Glutamatergic neuron (in vitro differentiated cells): ENCODE measurements at places on chromosomes 7 and 10. TPM values are rescaled to one million over a fixed set of nuclear protein-coding genes. Genes with fewer than 3 reads are reported as not detected.

The TRA2A gene
- 108 TPM for total RNA-seq

The CNOT4 gene
- 25.3 TPM for total RNA-seq

The MRPS16 gene
- 89.2 TPM for total RNA-seq

The GIMAP8 gene
- not detected for total RNA-seq
